Dorsolateral prefrontal cortex (tissue), 122 donors: ENCODE measurements at places on chromosomes 11 and 22. TPM values are rescaled to one million over a fixed set of nuclear protein-coding genes. Genes with fewer than 3 reads are reported as not detected.

Gene SOX6
- 27.6 TPM for total RNA-seq

Gene MS4A14
- total RNA-seq, result 1.8 TPM

Gene CST6
- not detected for total RNA-seq

Gene MS4A15
- total RNA-seq, result not detected

Gene ARAP1
- total RNA-seq, result 114 TPM

Gene SLC17A6
- total RNA-seq, result 6.2 TPM

Gene SCN3B
- 95.0 TPM for total RNA-seq

Gene NXPE2
- total RNA-seq, result 0.97 TPM

Gene OR5T2
- not detected for total RNA-seq

Gene PRG3
- not detected for total RNA-seq

Gene C1QTNF5
- total RNA-seq, result 15.1 TPM

Gene SMIM35
- 0.60 TPM for total RNA-seq

Gene JAML
- total RNA-seq, result 2.5 TPM

Gene CNGA4
- 1.1 TPM for total RNA-seq

Gene LIF
- total RNA-seq, result 4.0 TPM

Gene TSSK2
- not detected for total RNA-seq

Gene CCDC81
- 6.0 TPM for total RNA-seq

Gene APOA5
- not detected for total RNA-seq

Gene LRRC4C
- total RNA-seq, result 63.0 TPM

Gene LRRN4CL
- total RNA-seq, result 1.0 TPM

Gene CLCF1
- 0.44 TPM for total RNA-seq

Gene WT1
- total RNA-seq, result not detected

Gene ZNF214
- 3.8 TPM for total RNA-seq
